Osteoblast (primary cell): ENCODE measurements at places on chromosomes 11 and 22. TPM values are rescaled to one million over a fixed set of nuclear protein-coding genes. Genes with fewer than 3 reads are reported as not detected.

The BEST1 gene
- total RNA-seq = 5.6 and 8.0 TPM in 2 replicates

DNA sequence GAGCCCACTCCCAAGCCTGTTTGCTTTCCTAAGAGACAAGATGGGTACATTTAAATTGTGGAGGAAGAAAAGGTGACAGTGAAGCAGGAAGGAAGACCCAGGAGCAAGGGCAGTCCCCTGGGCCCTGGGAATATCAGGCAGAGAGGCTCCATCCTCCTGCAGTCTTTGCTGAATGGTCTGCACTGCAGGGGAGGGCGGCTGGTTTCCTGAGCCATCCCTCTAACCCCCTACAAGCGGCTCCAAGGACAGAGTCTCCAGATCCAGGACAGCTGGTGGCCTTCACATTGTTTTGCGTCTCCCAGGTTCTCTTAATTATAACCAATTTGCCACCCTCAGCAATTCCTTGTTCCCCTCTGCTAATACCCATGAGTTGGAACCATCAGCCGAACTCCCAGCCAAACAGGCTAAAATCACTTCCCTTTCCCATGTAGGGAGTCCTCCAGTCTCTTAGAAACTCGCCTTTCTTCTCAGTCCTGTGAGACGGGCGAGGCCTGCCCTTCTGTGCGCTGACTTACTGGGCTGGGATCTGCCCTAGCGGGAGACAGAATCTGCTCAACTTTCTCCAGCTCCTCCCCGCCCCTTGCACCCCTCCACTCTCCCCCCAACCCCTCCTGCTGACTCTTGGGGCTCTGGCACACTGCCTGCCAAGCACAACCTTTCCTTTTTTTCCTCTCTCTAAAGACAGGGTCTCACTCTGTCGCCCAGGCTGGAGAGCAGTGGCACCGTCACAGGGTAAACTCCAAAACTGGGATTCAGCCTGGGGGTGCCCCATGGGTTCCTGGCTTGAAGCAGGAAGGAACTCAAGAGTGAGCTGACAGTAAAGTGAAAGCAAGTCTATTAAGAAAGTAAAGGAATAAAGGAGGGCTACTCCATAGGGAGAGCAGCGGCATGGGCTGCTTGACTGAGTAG is 53.4 kb upstream of the EMID1 start:
- peak; percentile 80 for DNase-seq

- DNase-seq = no peak
Observed at GRCh38 chr11:121801394-121801748, 314.6 kb downstream of the BLID start.

DNA sequence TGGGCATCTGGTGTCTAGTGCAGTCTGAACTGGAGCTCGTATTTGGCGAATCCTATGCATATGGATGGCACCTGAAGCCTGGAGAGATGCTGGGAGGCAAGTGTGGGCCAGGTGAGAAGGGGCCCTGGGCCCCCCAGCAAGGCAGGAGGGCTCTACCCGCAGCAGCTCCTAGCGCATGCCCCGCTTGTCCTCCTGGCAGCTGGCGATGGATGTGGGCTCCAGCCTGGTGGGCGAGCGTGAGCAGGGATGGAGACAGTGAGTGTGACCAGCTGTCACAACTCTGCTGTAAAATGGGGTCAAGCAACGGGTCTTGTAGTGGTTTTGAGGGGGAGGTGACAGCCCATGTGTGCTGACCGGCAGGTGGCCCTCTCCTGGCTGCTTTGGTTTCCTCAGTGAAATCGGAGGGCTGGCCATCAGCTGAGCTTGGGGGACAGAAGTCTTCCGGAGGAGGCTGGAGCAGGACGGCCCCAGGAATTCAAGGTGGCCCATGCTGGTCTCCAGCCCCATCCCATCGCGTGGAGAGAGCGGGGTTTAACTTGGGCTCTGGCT is 12.0 kb downstream of the FRMD8 start:
- peak; percentile 68 for DNase-seq

DNA sequence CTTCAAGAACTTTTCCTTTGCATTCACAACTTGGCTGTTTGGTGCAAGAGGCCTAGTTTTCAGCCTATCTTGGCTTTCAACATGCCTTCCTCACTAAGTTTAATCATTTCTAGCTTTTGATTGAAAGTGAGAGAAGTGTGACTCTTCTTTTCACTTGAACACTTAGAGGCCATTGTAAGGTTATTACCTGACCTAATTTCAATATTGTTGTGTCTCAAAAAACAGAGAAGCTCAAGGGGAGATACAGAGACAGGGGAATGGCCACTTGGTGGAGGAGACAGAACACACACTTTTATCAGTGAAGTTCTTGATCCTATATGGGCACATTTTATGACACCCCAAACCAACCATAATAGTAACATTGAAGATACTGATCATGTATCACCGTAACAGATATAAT is 532.3 kb downstream of the DLG2 start:
- DNase-seq = no peak

DNA sequence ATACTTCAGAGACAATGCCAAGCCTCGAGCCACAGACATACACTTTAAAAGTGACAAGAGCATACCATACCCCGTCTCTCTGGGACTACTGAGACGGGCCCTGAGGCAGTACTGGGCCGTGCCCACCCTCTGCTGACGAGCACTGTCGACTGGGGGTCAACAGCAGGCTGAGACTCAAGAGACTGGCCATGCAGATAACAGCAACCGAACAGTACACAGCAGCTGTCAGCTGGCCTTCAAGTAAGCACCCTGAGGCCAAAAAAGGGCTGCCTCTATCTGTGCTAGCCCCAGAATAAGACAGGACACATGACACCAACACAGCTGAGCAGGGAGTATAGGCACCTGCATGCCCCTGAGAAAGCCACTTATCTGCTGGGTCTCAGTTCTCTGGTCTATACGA is 18.9 kb upstream of the TMEM121B start:
- no peak for DNase-seq

DNA sequence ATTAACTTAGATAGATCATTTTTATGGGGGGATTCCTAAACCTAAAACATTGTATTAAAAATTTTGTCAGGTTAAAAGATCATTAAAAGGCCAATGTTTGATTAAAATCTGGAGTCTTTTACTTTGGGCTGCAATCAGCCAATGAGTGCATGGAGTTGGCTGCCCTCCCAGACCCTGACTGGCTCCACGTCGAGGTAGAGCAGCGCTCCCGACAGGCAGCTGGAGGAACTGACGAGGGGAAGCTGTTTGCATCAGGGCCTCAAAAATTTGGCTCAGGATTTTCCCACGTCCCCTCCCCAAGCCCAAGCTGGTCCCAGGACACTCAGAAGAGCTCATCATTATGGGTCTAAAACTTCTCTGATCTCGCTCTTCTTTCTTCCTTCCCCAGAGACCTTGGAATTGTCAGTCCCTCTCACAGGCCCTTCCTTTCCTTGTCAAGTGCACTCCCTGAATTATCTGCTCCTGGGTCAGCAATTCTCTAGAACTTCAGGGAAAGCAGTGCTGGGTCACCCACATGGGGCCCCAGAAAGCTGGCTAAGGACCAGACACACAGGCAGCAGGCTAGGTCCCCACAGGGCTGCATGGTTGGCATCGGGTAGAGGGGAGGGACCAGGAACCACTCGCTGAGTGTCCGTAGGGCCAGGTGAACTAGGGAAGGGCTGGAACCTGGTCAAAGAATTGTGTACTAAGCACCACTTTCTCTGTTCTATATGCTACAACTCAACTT is 119.6 kb upstream of the IGLL5 start:
- no peak for DNase-seq

GRCh38 chr11:7555052-7555699 is 41.4 kb downstream of the PPFIBP2 start:
- DNase-seq = no peak

- peak; percentile 77 for DNase-seq
Observed at GRCh38 chr22:17783773-17784480, 9.7 kb upstream of the BID start.

DNA sequence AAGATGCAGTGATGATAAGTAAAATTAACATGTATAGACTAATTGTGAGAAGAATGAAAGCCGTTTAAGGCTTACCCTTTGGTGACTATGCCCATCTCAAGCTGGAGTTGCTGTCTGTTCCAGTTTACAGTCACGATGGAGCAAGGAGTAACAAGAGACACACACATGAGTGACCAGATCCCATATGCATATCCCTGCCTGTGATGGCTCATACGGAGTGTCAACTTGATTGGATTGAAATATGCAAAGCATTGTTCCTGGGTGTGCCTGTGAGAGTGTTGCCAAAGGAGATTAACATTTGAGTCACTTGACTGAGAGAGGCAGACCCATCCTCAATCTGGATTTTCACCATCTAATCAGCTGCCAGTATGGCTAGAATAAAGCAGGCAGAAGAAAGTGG is 786.8 kb downstream of the FAM181B start:
- DNase-seq = no peak

- no peak for DNase-seq
Observed at GRCh38 chr11:37721485-37721884, 1123.4 kb upstream of the RAG2 start.

The ROBO4 gene
- total RNA-seq = 0.36 and 0.59 TPM in 2 replicates

- peak; percentile 66 for DNase-seq
Observed at GRCh38 chr11:2537010-2537705, 92.3 kb downstream of the KCNQ1 start.

The RAB38 gene
- 0.59 and 1.1 TPM in 2 replicates for total RNA-seq

GRCh38 chr11:20795005-20795404 is 125.6 kb downstream of the NELL1 start:
- no peak for DNase-seq

GRCh38 chr11:94581926-94582325 is 14.8 kb downstream of the PIWIL4 start:
- DNase-seq = no peak

The SLC6A5 gene
- not detected in 2 replicates for total RNA-seq

GRCh38 chr11:129364143-129364654 is 11.4 kb upstream of the BARX2 start:
- peak; percentile 83 for DNase-seq

GRCh38 chr11:128530118-128531074 is 57.0 kb downstream of the ETS1 start:
- DNase-seq = peak; percentile 76

GRCh38 chr11:103680826-103681225 is 355.6 kb upstream of the DDI1 start:
- DNase-seq = no peak

GRCh38 chr11:127506647-127507046 is 506.1 kb upstream of the KIRREL3 start:
- DNase-seq = no peak

The HARBI1 gene
- 5.8 and 6.2 TPM in 2 replicates for total RNA-seq

The DUSP18 gene
- 14.1 and 17.1 TPM in 2 replicates for total RNA-seq

GRCh38 chr22:29308791-29309262 is 2.4 kb downstream of the GAS2L1 start:
- peak; percentile 96 for DNase-seq

The C1QTNF5 gene
- total RNA-seq = 35.9 and 41.3 TPM in 2 replicates

DNA sequence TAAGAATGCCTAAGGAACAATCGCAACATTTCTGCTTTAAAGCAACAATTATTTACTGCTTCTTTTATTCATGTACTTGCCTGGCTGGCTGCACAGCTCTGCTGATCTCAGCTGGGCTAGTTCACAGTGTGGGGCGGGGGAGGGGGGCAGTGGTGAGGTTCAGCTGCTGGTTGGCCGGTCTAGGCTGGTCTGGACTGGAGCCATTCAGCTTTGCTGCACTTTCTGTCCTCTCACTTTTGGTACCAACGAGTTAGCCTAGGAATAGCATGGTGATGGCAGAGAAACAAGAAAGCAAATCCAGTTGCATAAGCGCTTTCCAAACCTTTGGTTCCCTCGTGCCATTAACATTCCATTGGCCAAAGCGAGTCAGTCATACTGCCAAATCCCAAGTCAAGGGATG is 16.0 kb upstream of the MIF start:
- peak; percentile 30 for DNase-seq

GRCh38 chr11:63611395-63611747 is 2.9 kb downstream of the PLAAT3 start:
- DNase-seq = no peak

The MTNR1B gene
- not detected in 2 replicates for total RNA-seq

The RFPL2 gene
- not detected in 2 replicates for total RNA-seq

GRCh38 chr11:22982903-22983302 is 122.6 kb upstream of the CCDC179 start:
- DNase-seq = no peak

DNA sequence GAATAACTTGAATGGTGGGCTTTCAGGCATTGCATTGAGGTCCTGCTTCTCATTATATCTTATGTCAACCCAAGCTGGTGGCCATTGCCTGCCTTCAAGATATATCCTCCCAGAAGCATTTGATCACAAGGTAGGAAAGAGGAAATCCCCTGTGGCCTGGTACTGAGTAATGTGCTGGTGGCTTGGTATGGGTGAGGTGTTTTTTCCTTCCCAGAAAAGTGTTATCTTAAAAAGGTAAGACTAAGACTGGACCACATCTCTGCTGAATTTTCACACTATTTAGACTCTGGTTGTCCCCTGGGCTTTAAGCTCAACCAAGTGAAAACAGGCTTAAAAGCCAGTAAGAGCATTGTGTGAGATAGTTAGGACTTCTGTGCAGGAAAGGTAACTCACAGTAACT is 3.7 kb downstream of the INSC start:
- DNase-seq = no peak

DNA sequence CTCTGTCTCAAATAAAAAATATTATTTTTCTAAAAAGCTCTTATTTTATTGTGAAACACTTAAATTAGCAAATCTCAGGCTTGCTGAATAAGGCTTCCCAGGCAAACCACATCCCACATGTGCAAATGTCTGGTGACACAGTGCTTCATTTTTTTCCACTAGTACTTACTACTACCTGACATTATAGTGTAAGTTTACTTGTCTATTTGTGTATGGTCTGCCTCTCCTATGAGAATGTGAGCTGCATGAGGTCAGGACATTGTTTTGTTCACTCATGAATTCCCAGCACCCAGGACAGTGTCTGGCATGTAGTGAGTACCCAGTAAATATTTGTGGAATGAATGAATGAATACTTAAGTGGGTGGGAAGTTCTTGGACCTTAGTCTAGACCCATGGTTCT is 103.1 kb downstream of the PTPRJ start:
- DNase-seq = peak; percentile 66

The UPK3A gene
- not detected in 2 replicates for total RNA-seq

- peak; percentile 98 for DNase-seq
Observed at GRCh38 chr11:1693327-1694063, 3.5 kb upstream of the KRTAP5-6 start.

DNA sequence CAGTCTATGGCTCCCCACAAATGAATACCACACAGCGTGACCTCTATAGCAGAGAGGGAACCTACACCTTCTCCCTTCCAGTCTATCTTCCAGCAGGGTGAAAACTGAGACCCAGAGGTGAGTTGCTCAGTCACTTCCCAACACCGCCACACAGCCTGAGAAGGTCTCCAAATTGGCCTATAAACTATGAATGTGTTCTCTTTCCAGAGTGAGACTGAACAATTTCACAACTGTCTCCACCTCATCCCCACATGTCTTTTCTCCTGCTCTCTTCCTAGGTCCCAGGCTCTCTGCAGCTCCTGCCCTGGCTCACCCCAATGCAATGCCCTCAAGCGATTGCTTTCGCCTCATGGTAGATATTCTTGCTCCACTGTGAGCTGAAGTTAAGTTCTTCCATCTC is 14.0 kb downstream of the CLMP start:
- DNase-seq = no peak

- DNase-seq = peak; percentile 75
Observed at GRCh38 chr22:44996120-44996519, 13.7 kb downstream of the PHF21B start.

- no peak for DNase-seq
Observed at GRCh38 chr11:114295676-114296604, at the start of gene NNMT. TSS of gene NNMT (plus strand) at chr11:114296399. CDS start at chr11:114296557, 158 bp downstream.

The SYT13 gene
- under 0.01 TPM in 2 replicates for total RNA-seq
